ENCODE measurements at places on chromosomes 12 and 14.

- DNase-seq: peak; percentile 86
Observed at GRCh38 chr12:117441751-117442150, 80.3 kb upstream of the NOS1 start.

DNA sequence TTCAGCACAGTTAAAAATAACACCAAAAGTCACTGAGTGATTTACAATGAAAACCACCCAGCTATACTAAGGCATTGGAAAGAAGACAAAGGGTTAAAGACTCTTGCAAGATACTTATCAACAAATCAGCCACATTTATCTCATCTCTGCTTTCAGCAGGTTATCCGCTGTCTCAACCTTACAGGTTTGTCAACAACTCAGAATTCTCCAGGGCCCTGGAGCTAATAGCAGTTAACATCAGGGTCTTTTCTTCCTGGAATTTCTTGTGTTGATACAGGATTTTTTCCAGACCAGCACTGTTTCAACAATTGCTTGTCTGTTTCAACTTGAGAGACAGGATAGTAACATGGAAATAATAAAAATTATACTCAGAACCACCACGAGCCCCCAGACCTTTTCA lies 3.5 kb downstream of the PKP2 start:
- DNase-seq: no peak

GRCh38 chr12:45315462-45315861 lies 99.6 kb downstream of the ANO6 start:
- DNase-seq: no peak

DNA sequence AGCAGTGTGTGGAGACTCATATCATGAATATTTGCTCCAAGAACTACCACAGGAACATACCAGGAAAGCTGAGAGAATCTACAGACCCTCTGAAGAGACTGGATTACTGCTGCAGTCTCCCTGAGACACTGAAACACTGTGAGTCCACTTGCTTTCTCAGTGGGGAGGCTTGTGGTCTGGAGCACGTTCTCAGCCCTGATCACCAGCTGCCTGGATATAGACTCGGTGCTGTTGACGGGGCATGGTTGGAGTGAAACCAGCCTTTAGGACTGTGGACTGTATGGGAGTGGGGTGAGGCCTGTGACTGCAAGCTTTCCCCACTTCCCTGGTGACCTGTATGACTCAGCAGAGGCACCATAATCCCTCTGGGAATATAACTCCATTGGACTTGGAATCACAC lies 525.8 kb upstream of the FBXO33 start:
- no peak for DNase-seq
